Effector memory CD4-positive, alpha-beta T cell (primary cell): ENCODE measurements at places on chromosomes 6 and 20.

DNA sequence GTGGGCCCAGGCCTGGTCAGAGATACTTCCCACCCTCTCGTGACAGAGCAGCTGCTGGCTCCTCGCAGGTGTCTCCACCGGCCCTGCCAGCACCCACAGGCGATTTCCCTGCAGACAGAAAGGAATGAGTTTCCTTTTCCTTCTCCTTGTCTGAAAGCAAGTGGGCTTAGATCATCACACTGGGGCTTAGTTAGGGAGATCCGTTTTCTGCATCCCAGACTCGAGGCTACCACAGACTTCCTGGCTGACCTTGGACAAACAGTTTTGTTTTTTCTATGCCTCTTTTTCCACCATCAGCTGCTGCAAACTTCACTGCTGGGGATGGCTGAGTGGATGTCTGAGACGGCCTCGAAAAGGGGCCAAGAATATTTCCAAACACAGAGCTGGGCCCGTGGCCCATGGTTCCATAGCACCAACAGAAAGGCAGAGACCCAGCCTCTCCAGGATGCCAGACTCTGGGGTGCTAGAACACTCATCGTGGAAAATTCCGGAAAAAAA lies 86.5 kb downstream of the BANF2 start:
- H3K4me3 ChIP-seq: no peak overlapping the region
- no peak overlapping the region for H3K27ac ChIP-seq
- no peak for DNase-seq
- no peaks in the 10 kb centered on the region for H3K4me1 ChIP-seq

DNA sequence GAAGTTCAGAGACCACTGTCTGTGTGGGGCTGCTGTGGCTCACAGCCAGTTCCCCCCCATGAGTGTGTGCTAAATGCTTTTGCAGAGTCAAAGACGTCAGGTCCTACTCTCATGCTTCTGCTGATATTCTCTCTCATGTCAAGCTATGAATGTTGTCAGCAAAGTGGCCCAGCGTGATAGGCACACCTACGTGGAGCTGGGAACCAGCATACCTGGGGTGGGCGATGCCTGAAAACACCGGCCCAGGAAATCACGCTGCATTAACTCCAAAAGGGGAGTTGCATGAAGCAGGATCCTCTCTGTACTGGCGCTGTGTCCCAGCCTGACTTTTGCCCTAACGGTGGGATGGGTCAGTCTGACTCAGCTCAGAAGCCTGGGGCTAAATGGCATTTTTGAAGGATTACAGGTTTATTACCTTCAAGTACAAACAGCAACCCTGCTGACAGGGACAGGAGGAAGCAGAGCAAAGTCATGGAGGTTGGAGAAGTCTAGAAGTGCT lies 9.0 kb upstream of the MRPS10 start:
- H3K27ac ChIP-seq: no peak overlapping the region
- no peak for DNase-seq
- no peaks in the 10 kb centered on the region for H3K27me3 ChIP-seq

DNA sequence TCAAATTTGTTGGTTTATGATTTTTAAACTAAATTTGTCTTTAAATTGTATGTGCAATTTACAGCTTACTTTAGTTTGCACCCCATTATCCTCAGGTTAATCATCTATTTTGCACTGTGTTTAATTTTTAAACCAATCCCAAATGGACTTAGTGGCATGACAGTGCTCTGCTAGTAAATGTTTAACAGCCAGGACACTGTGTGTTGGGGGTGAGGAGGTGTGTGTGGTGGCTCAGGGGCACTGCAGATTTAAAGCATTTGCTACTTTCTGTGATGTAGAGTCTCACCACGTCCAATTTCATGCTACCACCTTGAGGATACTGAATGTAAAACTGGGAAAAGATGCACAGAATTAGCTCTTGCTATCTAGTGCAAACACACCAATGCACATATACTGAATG lies 225.7 kb downstream of the HAO1 start:
- no peaks in the 10 kb centered on the region for H3K27me3 ChIP-seq
- H3K4me3 ChIP-seq: no peak overlapping the region
- no peaks in the 10 kb centered on the region for H3K36me3 ChIP-seq
- no peak overlapping the region for H3K27ac ChIP-seq

- no peaks in the 10 kb centered on the region for H3K27me3 ChIP-seq
- no peak overlapping the region for H3K4me3 ChIP-seq
- H3K27ac ChIP-seq: no peak overlapping the region
- DNase-seq: no peak
These were observed 24.8 kb downstream of the E2F3 start for GRCh38 chr6:20426177-20427082.

DNA sequence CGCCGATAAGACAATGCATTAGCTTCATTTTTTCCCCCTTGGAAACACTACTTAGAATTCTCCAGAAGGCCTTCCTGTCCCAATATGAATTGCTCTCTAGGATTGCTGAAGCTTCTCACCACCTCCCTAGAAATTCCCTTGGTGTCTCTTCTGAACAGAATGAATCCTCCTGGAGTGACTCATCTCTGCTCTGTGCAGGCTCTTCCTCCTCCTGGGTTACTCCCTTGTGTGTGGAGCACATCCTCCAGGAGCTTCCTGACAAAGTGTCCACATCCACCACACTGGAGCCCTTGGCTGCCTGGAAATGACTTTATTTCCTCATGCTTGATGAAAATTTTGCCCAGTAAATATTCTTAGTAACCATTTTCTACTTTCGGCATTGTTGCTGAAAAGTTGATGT lies 54.4 kb downstream of the DTNBP1 start:
- DNase-seq: no peak
- no peaks in the 10 kb centered on the region for H3K27me3 ChIP-seq
- H3K36me3 ChIP-seq: peaks cover 4% of the 10 kb centered on the region
- H3K4me1 ChIP-seq: no peaks in the 10 kb centered on the region
- H3K27ac ChIP-seq: no peak overlapping the region

DNA sequence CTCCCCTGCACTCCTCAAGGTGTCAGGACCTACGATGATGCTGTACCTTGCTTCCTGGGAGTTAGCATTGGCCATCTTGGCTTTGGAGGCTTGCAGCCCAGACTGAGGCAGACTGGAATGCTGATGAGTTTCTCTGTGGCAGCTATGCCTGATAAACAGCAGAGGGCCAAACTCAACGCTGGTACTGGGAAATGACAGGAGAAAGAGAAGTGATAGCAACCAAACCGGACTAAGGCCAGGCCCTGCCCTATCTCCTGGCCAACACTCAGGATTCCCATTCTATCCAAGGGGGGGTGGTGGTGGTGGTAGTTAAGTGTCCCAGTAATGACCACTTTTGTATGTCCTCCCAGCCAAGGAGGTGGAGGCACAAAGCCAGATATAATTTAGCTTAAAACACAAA lies 90.0 kb upstream of the DTNBP1 start:
- H3K27me3 ChIP-seq: no peaks in the 10 kb centered on the region
- no peak overlapping the region for H3K4me3 ChIP-seq
- no peaks in the 10 kb centered on the region for H3K36me3 ChIP-seq
- H3K4me1 ChIP-seq: no peaks in the 10 kb centered on the region
- no peak overlapping the region for H3K27ac ChIP-seq
- no peak for DNase-seq

DNA sequence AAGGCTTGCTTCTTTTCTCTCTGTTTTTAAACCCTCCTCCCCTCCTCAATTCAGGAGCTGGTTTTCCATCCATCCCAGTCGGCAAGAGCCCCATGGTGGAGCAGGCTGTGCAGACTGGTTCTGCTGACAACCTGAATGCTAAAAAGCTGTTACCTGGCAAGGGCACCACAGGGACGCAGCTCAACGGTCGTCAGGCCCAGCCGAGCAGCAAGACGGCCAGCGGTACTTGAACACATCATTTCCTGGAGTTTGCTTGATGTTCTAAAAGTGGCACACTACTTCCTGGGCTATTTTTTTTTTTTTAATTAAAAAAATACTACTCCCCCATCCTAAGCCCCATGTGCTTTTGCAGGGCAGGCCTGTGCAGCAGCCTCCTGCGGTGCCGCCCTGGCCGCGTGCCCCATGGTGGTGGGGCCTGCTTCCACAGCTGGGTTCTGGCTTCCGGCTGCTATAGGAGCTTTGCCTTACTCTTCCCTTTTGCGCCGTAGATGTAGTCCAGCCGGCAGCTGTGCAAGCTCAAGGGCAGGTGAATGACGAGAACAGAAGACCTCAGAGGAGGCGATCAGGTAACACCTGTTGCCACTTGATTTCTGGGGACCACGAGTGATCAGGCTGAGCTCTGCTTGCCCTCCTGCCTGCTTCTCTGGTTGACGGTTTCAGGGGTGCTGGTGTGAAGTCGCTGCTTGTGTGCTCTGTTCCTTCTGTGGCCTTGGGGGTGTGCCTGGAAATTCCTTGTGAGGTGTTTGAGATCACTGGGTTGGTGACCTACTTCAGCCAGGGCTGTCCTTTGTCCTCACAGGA lies 7.7 kb downstream of the LSM14B start:
- peaks cover 92% of the 10 kb centered on the region for H3K36me3 ChIP-seq
- no peak overlapping the region for H3K4me3 ChIP-seq
- H3K27me3 ChIP-seq: no peaks in the 10 kb centered on the region
- H3K27ac ChIP-seq: no peak overlapping the region

- no peaks in the 10 kb centered on the region for H3K27me3 ChIP-seq
- H3K36me3 ChIP-seq: peaks cover 22% of the 10 kb centered on the region
- H3K4me3 ChIP-seq: no peak overlapping the region
- H3K4me1 ChIP-seq: no peaks in the 10 kb centered on the region
These were observed 44.6 kb downstream of the BLTP3A start for GRCh38 chr6:34836451-34836850.

- no peaks in the 10 kb centered on the region for H3K27me3 ChIP-seq
- DNase-seq: no peak
- no peaks in the 10 kb centered on the region for H3K4me1 ChIP-seq
- no peak overlapping the region for H3K4me3 ChIP-seq
- H3K27ac ChIP-seq: no peak overlapping the region
- H3K36me3 ChIP-seq: no peaks in the 10 kb centered on the region
These were observed 83.9 kb downstream of the KCNB1 start for GRCh38 chr20:49398401-49399144.

- no peaks in the 10 kb centered on the region for H3K36me3 ChIP-seq
- no peak overlapping the region for H3K4me3 ChIP-seq
- H3K4me1 ChIP-seq: no peaks in the 10 kb centered on the region
- no peak overlapping the region for H3K27ac ChIP-seq
- DNase-seq: no peak
These were observed 379.9 kb upstream of the IRAK1BP1 start for GRCh38 chr6:78487401-78487800.

DNA sequence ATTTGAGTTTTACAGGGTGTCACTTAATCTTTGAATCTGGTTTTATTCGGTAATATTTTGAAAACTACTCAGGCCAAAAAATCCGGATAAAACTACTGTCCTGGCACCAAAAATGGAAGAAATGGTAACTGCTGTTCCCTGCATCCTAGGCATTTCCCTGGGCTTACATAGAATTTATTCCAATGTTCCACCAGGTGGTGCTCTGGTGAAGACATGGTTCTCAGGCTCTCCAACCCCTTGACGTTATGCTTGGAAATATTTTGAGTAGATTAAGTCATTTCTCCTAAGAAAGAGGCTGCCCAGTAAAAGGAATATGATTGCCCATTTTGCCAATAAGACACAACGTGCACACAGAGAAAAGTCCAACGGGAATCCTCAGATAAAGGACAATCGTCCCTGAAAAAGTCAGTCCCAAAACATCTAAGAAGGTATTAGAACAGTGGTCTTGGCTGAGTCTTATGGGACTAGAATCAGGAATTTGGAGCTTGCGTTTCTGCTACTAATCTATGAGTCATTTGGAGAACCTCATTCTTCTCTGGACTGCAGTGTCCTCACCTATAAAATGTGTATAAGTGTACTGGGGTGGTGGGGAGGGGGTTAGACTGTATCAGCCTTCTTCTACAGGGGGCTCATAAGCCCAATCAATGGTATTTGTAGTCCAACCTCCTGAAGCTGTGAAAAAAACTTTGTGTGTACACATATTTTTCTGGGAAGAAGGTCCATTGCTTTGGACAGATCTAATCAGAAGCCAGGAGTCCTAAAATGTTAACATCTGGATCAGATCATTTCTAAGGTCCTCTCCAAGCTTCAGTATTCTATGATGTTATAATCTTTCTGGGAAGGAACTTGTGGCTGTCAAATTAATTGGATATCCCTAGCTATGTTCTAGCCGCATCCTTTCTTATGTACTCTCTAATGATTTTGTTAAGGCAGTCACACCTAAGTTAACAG lies 131.0 kb upstream of the BMP2 start:
- H3K27me3 ChIP-seq: no peaks in the 10 kb centered on the region
- no peak overlapping the region for H3K27ac ChIP-seq
- no peaks in the 10 kb centered on the region for H3K36me3 ChIP-seq
- no peak for DNase-seq
- no peak overlapping the region for H3K4me3 ChIP-seq
- no peaks in the 10 kb centered on the region for H3K4me1 ChIP-seq

- no peaks in the 10 kb centered on the region for H3K4me1 ChIP-seq
- H3K27ac ChIP-seq: no peak overlapping the region
- no peak for DNase-seq
- H3K36me3 ChIP-seq: no peaks in the 10 kb centered on the region
- H3K27me3 ChIP-seq: no peaks in the 10 kb centered on the region
These were observed 247.5 kb downstream of the TMEM242 start for GRCh38 chr6:157075549-157076450.

DNA sequence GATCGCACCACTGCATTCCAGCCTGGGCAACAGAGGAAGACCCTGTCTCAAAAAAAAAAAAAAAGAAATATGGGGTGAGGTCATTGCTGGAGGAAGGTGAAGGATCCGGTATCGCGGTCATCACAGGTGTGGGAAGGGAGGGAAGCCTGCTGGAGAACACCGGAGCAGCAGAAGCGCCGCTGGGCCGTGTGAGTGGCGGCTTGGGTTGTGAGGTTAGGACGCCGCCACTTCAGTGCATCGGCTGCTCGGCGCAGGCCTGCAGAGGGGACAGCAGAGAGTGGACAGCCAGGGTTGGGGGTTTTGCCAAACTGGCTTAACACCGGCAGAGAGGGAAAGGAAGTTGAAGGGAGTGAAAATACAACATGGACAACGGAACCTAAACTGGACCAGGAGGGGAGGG lies 5.4 kb downstream of the TLDC2 start:
- no peaks in the 10 kb centered on the region for H3K27me3 ChIP-seq
- no peak overlapping the region for H3K27ac ChIP-seq
- DNase-seq: no peak
- no peaks in the 10 kb centered on the region for H3K36me3 ChIP-seq
- H3K4me1 ChIP-seq: no peaks in the 10 kb centered on the region

DNA sequence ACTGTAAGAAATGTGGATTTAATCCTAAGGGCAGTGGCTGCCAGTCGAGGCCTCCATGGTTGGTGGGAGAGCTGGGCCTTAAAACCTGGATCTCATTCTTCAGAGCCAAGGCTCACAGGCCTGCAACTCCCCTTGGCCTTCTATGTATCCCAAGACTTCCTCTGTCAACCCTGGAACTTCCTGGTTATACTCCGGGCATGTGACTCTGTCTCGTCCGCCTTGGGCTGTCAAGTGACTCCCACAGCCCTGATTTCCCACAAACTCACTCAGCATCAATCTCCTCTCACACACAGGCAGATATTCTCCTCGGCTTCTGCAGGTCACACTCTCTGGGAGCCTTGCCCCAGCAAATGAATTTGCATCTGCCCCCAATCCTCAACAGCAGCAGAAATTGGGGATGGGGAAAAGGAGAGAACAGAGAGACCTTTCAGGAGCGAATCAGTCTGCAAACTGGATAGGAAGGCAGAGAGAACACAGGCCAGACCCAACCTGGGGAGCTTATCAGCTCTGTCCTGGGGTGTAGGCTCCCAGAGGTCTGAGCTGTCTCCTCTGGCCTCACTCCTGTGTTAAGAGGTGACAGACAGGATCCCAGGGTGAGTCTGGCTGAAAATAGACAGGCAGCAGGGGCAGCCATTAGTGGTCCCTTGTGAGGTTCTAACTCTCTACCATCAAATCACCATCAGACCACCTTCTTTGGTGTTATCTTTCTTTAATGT lies 30.4 kb upstream of the PREX1 start:
- H3K4me3 ChIP-seq: no peak overlapping the region
- no peaks in the 10 kb centered on the region for H3K27me3 ChIP-seq
- no peak overlapping the region for H3K27ac ChIP-seq
